Stimulated activated CD4-positive, alpha-beta T cell treated with anti-CD3 and anti-CD28 coated beads, TNF-alpha, amount 100 ng/mL, for 1 hour (primary cell): ENCODE measurements at places on chromosomes 2 and 18.

- DNase-seq = no peak
Measured at GRCh38 chr18:49183921-49184320, 233.2 kb upstream of the SMAD7 start.

- no peak for DNase-seq
Measured at GRCh38 chr2:74739733-74740241, 85.7 kb downstream of the SEMA4F start.

DNA sequence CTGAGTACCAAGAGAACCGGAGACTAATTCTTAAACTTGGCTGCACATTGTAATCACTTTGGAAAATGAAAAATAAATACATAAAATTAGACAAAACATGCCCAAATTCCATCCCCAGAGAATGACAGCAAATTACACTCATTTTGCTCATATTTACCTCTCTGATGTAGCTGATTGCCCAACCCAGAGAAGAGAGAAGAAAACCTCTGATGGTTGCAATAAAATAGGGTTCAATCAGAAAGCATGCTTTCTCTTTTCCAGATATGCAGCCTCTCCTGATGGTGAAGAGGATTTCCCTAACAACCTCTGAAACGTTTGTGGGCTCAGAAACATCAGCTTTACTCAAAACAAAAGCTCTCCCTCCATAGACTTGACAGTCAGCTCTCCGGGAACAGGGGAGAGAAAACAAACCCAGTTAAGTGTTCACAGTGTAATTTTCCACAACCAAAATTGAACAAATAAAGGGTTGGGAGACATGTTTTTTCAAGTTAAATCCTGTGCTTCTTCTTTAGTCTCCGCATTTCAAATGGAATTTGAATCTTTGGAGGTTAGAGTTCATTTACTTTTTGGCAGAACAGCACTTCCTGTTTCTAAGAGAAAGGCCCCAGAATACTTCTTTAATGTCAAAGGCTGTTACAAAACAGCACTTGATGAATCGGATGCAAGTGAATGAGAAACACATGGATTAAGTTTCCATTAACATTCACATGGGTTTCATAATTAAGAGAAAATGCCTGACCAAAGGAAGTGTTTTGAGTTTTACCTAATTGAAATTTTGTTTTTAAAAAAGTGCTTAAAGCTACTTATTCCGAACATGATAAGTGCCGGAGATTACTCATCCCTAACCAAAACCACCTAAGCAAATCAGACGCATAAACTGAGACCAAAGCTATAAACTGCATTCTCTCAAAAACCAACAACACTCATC lies 570.1 kb upstream of the SYT4 start:
- DNase-seq = no peak

GRCh38 chr18:39168723-39169122 lies 1603.1 kb upstream of the CELF4 start:
- DNase-seq = no peak

- no peak for DNase-seq
Measured at GRCh38 chr18:8806100-8806797, 100.9 kb downstream of the MTCL1 start.

- DNase-seq = no peak
Measured at GRCh38 chr18:3885209-3885792, 435.3 kb downstream of the TGIF1 start.

DNA sequence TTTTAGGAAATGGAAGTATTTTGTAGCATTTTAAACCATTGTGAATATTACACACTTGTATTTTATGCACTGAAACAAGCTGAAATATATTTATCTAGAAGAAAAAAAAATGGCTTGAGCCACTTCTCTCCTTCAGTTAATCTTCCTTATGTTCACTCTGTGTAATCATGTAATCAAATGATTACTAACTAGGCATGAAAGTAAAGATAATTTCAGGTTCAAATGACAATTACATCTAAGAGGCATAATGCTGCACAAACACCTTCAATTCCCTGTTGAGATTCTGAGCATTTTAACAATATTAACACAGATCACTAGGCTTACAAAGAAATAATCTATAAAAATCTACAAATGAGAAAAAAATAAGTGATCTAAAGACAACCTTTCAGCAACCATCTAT lies 119.6 kb upstream of the ITGB6 start:
- no peak for DNase-seq

DNA sequence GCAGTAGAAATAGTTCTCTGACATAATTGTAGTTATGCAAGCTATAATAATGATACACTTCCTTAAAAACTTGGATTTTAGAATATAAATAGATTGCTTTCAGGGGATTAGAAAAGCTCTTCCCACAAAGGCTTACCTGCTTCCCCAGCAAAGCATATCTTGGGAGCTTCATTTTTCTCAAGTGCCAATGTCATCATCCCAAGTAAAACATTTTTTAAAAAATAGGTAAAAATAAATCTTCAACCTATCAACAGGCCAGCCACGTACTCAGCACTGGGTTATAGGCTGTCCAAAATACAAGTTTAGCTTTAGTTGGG lies 39.0 kb upstream of the NPAS2 start:
- DNase-seq = no peak

DNA sequence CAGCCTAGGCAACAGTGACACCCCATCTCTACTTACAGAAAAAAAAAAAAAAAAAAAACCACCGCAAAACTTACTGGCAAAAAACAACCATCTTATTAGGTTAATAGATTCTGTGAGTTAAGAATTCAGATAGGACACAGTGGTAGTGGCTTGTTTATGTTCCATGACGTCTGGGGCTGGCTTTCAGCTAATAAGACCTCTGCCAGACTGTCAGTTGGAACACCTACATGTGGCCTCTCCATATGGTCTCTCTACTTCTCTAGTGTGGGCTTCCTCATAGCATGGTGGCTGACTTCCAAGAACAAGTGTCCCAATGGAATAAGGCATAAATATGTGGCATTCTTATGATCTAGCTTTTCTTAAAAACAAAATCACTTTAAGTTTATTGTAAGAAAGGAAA lies 94.0 kb upstream of the OTX1 start:
- DNase-seq = no peak

- DNase-seq = no peak
Measured at GRCh38 chr18:58960946-58961722, 96.5 kb downstream of the ZNF532 start.

DNA sequence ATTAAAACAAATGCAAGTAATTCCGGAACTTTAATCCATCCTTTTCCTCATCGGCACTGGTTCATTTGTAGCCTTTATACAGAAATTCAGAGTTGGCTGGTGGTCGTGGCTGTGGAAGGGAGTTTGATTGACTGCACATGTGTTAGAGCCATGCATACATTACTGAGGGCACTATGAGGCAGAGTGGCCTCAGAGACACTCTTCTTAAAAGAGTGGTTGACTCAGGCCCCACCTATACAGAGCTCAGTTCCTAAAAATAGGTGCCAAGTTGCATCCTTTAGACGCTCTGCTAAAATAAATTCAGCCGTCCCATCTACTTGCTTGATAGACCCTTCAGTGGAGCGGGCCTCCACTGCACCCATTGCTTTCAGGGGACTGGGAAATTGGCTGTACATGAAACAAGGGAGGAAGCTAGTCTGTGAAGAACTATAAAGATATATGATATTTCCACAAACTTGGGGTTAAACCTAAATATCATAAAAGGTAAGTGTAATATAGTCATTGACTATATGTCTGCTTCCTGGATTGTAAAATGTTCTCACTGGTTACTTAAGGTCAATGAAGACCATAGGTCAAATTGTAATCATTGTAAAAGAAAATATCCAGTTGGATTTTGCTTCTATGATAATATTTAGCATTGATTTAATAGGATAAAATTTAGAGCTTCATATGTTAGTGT lies 298.9 kb downstream of the XIRP2 start:
- no peak for DNase-seq

DNA sequence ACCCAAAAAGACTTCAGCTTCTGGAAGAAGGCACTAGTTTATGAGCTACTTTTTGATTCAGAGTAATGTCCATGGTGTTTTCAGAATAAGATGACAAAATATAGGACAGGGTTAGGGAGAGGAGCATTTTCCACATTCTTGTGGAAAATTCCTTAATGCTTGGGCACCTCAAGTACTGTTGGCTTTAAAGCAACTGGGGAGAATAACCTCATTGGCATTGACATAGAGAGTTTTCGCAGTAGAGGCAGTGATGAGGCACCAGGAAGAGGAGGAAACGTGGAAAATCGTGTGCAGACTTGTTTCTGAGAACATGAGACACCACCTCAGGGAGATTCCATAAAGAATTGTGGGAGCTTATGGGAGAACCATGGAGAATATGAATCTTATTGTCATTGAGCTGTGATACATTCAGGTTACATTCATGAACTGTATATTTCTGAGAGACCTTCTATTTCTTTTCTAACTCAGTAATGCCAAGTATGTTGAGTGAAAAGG lies 929.0 kb upstream of the NRXN1 start:
- no peak for DNase-seq

- no peak for DNase-seq
Measured at GRCh38 chr2:108835040-108835439, 48.5 kb downstream of the CCDC138 start.

DNA sequence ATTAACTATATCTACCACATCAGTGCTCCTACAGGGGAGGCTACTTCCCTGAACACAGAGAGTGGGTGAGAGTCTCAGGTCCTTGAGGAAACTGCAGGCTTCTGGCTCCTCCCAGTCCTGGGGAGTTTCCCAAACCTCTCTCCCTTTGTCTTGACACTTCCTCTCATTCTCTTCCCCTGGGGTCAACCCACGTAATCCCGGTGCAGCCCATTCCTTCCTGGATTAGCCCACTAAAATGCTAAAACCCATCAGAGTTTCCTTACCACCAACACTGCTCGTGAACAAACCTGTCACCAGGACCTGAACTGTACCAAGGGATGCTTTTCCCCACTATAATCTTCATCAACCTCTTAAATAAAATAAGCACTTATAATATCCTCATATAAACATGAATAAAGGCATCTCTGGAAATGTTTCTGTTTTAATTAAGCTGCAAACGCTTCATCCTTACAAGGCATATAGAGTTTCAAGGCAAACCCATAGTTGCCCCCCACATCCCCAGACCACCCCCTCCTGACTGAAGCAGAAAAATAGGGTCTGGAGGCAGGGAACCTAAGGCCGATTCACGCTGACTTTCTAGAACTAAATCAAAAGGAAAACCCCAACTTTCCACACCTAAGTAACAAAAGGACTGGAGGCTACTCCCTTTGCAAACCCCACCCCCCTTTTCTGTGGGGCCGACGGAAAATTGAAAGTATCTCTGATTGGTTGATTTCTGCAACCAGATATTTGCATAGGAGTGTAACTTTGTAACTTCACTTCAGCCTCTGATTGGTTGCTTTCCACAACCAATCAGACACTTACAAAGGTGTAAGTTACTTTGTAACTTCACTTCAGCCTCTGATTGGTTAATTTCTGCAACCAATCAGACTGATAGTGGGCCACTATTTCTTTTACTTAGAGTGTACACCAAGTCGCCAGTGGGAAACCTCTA lies 19.0 kb downstream of the TMSB10 start:
- DNase-seq = no peak

DNA sequence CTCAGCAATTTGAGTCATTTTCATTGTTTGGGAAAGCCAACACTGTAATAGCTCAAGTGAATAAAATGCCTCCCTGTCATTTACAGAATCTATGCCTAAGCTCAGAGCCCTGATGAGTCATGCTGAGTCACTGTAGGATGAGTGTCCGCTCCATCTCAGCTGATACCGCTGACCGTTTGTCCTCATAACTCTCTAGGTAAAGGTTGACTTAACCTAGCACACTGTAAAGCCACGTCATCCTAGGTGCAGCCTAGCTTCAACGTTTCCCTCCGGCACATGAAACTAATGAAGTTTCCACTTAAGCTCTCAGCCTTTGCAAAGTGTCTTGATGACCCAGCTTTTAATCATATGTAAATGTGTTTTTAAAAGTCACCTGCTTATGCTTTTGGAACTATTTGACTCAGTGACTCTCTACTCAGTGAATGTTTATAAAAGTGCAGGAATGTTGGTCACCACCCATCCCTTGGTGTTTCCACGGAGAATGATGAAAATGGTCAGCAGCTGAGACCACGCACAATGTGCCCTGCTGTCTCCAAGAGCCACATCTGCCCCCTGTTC lies 154.0 kb downstream of the PMAIP1 start:
- no peak for DNase-seq

GRCh38 chr2:27596627-27597026 lies 13.8 kb downstream of the ZNF512 start:
- DNase-seq = no peak

DNA sequence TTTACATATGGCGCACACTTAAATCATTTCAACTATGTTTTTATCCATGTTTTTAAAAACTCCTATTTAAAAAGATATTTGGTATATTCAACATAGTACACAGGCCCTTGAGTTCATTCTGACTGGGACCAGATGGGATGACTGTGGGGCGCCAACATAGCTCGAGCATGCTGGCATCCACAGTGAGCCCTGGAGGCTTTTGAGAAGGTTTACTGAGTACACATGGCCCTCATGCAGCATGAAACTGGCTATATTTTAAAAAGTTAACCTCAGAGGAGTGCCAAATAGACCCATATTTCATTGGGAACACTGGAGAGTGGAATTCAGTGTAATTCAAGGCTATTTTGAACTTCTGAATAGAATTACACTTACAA lies 83.6 kb downstream of the CCDC85A start:
- DNase-seq = no peak

DNA sequence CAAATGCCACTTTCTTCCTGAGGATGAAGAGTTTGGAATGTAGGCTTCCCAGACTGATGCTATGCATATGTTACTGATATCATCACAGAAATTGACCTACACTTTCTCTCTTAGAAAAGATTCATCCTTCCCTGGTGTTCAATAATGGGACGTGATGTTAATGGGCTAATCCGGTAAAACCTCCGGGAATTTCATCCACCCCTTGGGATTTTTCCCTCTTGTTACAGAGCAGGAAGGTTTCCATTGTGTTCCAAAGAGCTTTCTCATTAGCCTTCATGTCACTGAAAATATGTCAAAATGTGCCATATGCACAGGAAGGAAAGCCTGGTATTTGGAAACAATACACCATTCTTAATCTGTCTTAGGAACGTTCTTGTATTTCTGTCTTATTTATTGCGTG lies 20.7 kb downstream of the ALPK2 start:
- DNase-seq = no peak

DNA sequence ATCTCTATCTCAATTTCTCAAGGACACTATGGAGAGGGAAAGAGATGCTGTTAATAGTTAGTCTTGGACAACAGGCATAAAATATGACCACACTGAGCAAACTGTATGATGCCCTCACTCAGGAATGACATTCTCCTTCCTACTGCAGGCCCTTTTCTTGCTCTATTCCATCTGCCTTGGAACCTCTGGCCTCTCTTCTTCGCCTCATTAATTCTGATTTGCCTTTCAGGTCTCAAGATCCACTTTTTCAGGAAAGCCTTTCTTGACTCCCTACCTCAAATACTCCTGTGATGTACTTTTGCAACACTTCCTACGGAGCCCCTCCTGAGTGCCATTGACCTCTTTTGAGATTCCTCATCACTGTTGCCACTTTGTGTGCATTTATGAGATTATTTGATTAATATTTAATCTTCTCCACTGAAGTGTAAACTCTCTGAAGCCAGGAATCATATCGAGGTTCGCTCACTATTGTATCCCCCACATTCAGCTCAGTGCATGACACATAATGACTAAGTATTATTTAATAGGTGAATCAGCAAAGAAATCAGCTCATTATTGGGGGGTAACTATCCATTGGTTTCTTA lies 21.3 kb upstream of the SPP2 start:
- DNase-seq = no peak
